ENCODE measurements at places on chromosomes 2 and 18. TPM values are rescaled to one million over a fixed set of nuclear protein-coding genes. Genes with fewer than 3 reads are reported as not detected.
A peak's percentile ranks its signal among the peaks of the same experiment; 100 is the strongest.

The GPR45 gene
- total RNA-seq = not detected

The PRKAG3 gene
- not detected for total RNA-seq

The PPP1R1C gene
- 21.4 TPM for total RNA-seq

DNA sequence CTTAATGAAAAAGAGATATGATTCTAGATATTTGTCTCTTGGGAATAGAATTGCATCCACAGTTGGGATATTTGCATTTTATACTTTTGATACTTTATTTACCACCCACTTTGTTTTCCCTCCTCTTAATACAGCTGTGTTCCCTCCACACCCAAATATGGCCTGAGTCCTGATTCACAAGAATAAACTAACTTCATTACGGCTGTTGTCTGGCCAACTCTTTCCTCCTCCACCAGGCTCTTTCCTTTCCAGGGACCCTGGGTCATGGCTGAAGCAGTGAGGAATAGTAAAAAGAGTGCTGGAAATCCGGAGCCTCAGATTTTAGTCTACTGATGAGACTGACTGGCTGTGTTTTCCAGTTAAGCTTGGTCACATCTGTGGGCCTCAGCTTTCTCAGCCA, 48.4 kb upstream of the STAM2 start:
- DNase-seq = no peak

DNA sequence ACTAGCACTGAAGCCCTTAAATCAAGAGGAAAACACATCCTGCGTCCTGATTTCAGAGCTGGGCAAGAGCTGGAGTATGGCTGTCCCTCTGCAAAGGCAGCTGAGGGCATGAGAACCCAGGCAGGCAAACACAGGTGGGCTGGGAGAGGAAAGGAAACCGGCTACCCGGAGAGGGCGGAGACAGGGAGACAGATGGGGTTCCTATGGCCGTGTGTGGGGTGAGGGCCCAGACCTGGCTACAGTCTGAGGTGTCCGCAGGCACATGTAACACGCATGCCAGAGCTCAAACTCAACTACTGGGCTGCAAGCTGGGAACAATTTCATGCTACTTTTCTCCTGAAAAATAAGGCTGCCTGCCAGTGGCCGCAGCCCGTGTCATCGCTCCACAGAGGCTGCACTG, 2.7 kb downstream of the COPS9 start:
- DNase-seq = peak; percentile 13

The ALPI gene
- total RNA-seq = not detected

The EPC2 gene
- total RNA-seq = 18.5 TPM

DNA sequence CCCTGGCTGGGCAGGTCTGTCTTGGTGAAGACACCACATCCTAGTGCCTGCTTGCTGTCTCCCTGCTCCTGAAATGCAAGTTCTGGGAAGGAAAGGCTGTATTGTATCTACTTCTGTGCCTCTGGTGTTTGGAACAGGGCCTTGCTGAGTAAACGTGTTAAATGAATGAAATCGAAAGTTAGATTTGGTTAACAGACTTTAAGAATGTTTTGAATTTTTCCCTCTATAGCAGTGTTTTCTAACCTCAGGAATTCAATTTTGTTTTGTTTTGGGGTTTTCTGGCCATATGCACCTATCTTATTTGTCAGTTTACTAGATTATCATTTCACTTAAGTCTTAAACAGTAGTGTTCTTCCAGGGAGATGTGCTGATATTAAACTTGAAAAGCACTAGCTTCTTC, 20.7 kb downstream of the FARP2 start:
- no peak for DNase-seq

DNA sequence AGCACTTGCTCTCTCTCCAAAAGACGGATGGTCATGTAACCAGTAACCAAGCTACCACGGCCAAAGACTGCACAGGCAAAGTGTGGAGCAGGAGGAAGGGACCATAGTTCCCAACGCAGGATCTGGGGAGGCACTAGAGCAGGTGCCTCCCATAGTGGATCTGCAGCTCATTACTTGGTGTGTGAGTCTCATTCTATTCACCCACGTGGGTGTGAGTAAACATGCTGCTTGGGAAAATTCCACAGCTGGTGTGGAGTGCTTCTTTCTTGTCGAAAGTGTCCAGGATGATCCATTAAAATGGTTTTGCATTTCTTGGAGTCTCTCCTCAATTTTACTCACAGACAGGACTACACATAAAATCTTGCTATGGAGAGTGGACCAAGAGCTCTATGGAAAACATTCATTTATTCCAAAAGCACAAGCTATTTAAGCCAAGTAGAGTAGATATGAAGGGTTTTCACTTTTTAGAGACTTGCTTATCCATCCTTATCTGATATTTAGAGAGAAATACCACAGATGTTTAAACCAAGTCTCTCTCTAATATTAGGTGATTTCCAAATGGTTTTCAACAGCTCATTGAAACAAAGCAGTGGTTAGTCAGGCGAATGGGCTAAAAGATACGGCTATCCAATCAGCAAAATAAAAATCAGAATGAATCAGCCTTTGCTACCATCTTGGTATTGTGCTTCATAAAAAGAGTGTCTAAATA, 104.3 kb upstream of the CCDC195 start:
- DNase-seq = no peak

DNA sequence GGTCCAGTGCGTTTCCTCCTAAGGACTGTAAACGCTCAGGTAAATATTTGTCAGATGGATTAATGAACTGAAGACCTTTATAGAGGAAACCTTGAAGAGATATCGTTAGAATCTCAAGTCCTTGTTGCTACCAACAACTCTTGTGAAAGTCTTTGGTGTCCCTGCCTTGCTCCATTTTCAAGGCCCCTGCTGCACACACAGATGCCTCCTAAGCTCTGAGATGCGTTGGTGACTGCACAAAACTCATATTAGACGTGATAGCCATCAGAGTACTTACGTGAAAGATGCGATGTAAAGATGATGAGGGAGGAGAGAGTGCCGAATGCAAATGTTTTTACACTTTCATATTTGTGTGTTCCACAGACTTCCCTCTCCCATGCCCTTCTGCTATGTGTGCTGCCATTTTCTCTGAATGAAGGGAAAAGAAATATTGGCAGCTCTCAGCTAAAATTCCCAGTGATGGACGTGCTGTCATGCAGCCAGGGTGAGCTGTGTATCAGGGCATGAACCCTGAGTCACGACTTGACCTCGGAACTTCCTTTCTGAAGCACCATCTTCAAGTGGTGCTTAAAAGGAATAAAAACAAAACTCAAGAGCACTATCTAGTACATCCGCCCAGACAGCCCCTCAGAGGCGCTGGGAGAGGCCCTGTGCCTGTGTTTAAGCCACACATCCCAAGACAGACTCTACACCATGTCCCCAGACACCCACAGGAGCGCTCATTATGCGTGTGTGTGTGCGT, 117.4 kb downstream of the FAM210A start:
- DNase-seq = no peak

Data from Right ventricle myocardium superior (tissue), 1 donor.